Uterine smooth muscle cell (primary cell): ENCODE measurements at places on chromosomes 1 and 21. TPM values are rescaled to one million over a fixed set of nuclear protein-coding genes. Genes with fewer than 3 reads are reported as not detected.

The LENEP gene
- 1.00 TPM in 1 of 2 replicates, not detected in the other for total RNA-seq

The RIPK4 gene
- total RNA-seq: not detected in 2 replicates

The VWA5B1 gene
- not detected in 2 replicates for total RNA-seq

The KCND3 gene
- under 0.01 and 0.25 TPM in 2 replicates for total RNA-seq

The CD1B gene
- not detected in 2 replicates for total RNA-seq

The NTNG1 gene
- 19.0 and 30.4 TPM in 2 replicates for total RNA-seq

The TNFRSF18 gene
- total RNA-seq: 0.12 TPM in 1 of 2 replicates, not detected in the other

The ERG gene
- total RNA-seq: 0.11 and 0.37 TPM in 2 replicates

The SPATA17 gene
- 0.33 and 0.50 TPM in 2 replicates for total RNA-seq

The LRP8 gene
- 45.2 and 58.2 TPM in 2 replicates for total RNA-seq

The LRRC38 gene
- 0.50 TPM in 1 of 2 replicates, not detected in the other for total RNA-seq

The ESPN gene
- total RNA-seq: 0.62 TPM in 1 of 2 replicates, not detected in the other

The GPR3 gene
- total RNA-seq: 0.37 and 1.2 TPM in 2 replicates

The NFASC gene
- total RNA-seq: 32.6 and 53.6 TPM in 2 replicates

The REN gene
- total RNA-seq: 0.62 and 0.77 TPM in 2 replicates

The SON gene
- total RNA-seq: 139 and 176 TPM in 2 replicates

The TEX38 gene
- not detected in 2 replicates for total RNA-seq

The SYT2 gene
- under 0.01 TPM in 1 of 2 replicates, not detected in the other for total RNA-seq

The IVL gene
- 0.37 and 1.7 TPM in 2 replicates for total RNA-seq

The ZNF683 gene
- total RNA-seq: not detected in 2 replicates

The FGR gene
- not detected in 2 replicates for total RNA-seq

The OPTC gene
- not detected in 2 replicates for total RNA-seq

The GPR52 gene
- 0.89 and 1.1 TPM in 2 replicates for total RNA-seq

The IRF2BP2 gene
- 75.4 and 143 TPM in 2 replicates for total RNA-seq

The C8B gene
- total RNA-seq: not detected in 2 replicates

The SPRR2D gene
- not detected in 2 replicates for total RNA-seq

The NGF gene
- 7.1 and 7.9 TPM in 2 replicates for total RNA-seq

The PHGDH gene
- total RNA-seq: 209 and 321 TPM in 2 replicates

The RXFP4 gene
- total RNA-seq: 0.11 and 0.12 TPM in 2 replicates
